ENCODE measurements at places on chromosomes 16 and 17.

DNA sequence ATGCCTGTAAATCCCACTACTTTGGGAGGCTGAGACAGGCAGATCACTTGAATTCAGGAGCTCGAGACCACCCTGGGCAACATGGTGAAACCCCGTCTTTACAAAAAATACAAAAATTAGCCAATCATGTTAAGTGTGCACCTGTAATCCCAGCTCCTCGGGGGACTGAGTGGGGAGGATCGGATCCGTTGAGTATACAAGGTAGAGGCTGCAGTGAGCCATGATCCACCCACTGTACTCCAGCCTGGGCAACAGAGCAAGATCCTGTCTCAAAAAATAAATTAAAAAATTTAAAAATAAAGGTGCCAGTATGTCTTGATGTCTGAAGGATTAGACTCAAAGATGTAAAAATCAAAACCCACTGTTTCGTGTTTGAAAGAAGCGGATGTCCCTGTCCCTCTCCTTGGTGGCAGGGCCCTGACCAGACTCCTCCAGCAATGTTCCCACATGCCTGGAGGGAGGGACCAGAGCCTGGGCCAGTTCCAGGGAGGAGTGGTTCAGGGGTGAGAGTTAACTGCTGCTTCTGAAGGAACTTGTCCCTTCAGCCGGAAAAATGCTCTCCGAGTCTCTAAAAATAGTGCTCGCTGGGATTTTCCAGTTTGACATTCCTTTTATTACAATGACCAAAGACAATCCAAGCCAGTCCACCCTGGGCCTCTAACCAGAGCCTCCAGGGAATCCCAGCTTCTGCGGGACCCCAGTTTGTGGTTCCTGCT, 9.4 kb upstream of the CMTM4 start:
- DNase-seq = no peak

DNA sequence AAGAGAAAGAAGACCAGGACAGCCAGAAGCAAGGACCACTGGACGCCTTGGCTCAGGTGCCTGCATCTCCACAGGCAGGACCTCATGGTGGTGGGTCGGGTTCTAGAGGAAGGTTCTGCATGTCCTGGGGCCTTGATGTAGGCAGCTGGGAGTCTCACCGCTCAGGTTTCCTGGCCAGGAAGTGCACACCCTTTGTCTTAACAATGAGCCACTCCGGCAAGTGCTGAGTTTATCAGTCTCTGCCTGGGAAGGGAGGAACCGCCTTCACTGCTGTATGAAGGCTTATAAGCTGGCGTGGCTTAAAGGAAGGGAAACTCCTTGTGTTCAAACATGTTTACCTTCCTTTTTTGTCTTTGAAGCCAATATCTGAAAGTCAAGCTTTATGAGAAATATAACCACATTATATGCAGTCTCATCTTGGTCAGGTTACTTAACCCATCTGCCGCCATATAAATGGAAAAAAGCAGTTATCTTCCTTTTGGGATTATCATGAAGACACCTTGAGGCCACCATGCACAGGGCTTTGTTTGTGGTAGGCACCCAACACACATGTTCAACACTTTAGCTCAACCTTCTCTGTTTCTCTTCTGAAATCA, at the start of gene ST6GALNAC1:
Gene ST6GALNAC1 (minus strand): TSS at position 205 of the 596 bp plus-strand sequence. CDS start 119 bp downstream, at position 86.
- DNase-seq = peak; percentile 43

DNA sequence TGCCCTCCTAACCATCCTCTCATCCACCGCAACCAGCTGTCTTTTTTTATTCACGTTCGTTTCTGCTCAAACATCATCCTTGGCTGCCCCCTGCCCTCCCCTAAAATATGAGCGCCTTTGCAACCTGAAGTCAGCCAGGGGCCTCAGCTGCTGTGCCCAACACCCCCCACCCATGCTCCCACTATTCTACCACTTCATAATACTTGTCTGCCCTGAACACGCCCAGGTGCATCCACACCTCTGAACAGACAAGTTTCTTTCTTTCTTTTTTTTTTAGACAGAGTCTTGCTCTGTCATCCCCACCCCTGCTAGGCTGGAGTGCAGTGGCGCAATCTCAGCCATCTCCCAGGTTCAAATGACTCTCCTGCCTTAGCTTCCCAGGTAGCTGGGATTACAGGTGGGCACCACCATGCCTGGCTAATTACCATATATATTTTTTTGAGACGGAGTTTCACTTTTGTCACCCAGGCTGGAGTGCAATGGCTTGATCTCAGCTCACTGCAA, 26.9 kb downstream of the CEP295NL start:
- DNase-seq = no peak

GRCh38 chr16:84380405-84380804, 12.1 kb downstream of the ATP2C2 start:
- DNase-seq = no peak

DNA sequence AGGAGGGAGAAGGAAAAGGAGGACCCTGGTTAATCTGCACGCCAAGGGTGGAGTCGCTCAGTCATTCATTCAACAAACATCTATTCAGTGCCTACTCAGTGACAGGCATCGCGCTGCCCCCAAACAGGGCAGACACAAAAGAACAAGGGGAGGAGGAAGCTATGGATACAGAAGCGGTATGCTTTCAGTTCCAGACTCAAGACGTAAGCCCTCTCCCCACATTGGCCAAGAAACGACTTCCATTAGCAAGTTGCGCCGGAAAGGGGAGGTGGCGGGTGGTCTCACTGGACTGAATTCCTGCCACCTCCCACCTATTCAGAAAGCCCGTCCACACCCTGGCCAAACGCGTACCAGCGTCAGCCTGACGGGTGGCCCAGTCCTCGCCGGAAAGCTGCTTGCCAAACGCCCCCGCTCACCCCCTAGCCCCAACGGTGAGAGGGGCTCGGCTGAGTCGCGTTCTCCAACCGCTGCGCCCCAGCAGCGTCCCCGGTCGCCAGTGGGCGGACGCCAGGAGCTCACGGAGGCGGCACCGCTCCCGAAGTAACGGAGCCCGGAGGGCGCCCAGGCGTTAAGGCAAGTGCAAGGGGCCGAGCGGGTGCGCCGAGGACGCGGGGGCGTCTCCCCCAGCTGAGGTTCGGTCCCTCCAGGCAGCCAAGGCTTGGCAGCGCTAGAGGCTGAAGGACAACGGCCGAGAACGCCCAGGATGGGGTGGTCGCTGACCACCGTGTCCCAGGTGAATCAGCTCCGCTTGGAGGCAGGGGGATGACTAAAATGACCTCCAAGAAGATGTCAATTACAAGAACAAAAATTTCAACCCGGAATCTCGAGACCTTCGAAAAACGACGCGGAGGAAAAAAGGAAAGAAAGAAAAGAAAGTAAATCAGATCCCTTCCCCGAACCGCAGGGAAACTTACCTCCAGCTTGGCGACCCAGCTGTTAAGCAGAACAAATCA, 470.7 kb downstream of the SOX9 start:
- no peak for DNase-seq

DNA sequence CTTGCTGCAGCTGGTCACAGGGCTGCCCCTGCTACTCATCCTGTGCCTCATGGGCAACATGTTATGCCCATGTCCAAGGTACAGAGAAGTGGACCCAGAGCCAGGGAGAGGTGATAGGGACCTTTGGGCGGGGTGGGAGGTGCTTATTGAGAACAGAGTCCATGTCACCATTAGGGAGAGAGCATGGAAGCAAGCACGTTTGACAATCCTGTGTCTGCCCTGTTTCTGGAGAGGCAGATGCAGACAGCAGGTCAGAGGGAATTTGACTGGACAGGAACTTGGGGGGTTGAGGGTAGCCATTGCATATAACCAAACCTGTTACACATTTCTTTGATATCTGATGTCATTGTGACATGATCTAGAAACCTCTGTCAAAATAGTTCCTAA, 14.3 kb upstream of the ARL4D start:
- DNase-seq = no peak

DNA sequence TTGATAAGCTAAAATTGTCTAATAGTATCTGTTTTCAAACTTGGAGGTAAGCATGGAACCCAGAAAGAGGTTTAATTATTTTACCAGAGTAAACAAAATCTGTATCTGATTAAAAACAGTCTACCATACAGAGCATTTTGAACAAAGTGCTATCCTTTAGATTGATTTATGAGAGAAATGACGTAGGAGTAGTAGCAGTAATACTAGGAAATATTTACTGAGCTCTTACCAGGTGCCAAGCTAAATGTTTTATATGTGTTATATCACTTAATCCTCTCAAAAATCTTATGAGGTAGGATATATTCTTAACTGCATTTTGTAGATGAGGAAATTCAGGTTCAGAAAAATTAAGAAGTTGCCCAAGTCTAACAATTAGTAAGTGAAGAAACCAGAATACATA, 186.4 kb upstream of the NOG start:
- no peak for DNase-seq

- DNase-seq = peak; percentile 80
These were observed 537 bp downstream of the CNOT1 start for GRCh38 chr16:58628845-58629732.

- no peak for DNase-seq
These were observed 181.2 kb upstream of the COX10 start for GRCh38 chr17:13888056-13888609.

DNA sequence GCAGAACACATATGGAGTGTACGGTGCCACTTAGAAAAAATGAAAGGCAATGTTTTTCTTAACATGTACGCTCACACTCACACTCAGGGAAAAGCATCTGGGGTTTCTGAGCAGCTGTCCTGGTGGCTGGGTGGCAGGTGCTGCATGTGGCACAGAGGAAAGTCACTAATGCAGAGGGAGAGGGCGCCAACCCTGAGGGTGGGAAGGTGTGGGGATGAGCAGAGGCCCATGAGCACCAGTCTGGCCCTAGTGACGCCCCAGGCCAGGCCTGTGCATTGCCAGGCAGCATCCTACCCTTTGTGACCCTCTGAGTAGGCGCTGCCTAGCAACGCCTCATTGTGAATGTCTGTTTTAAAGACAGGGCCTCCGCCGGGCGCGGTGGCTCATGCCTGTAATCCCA, 19.1 kb upstream of the LCMT1 start:
- no peak for DNase-seq

DNA sequence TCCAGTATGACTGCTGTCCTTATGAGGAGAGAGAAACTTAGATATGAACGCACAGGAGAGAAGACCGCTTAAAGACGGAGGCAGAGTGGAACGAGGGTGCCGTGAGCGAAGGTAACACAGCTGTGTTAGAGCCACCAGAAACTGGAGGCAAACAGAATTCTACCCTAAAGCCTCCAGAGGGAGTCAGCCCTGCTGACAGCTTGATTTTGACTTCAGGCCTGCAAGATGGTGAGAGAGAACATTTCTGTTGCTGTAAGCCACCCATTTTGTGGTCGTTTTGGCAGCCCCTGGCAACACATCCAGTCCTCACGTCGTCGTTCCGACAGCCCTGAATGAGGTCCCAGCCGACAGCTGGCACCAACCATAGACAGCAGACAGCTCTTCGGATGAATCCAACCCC, 2.8 kb upstream of the SPATA2L start:
- DNase-seq = no peak

DNA sequence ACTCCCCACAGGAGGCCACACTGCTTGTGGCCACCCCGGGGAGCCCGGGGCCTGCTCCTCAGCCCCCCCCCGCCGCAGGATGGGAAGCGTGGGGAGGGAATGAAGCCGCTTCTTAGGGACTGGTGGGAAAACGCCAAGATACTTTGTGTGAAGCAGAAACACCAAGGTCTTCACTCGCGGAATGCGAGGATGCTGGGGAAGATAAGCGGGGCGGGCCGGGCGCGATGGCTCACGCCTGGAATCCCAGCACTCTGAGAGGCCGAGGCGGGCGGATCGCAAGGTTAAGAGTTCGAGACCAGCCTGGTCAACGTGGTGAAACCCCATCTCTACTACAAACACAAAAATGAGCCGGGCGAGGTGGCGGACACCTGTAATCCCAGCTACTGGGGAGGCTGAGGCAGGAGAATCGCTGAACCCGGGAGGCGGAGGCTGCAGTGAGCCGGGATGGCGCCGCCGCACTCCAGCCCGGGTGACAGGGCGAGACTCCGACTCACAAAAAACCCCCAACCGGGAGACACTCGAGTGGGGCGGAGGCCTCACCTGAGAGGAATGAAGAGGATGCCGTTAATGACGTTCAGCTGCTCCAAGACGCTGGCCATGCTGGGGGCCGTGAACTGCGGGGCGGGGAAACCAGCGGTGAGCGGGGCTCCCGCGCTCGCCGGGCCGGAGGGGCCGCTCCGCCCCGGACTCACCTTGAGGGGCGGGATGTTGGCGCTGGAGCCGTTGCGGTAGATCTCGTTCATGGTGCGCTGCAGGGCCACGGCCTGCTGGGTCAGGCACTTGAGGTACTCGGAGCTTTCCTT, 20.3 kb downstream of the CLUH start:
- no peak for DNase-seq

DNA sequence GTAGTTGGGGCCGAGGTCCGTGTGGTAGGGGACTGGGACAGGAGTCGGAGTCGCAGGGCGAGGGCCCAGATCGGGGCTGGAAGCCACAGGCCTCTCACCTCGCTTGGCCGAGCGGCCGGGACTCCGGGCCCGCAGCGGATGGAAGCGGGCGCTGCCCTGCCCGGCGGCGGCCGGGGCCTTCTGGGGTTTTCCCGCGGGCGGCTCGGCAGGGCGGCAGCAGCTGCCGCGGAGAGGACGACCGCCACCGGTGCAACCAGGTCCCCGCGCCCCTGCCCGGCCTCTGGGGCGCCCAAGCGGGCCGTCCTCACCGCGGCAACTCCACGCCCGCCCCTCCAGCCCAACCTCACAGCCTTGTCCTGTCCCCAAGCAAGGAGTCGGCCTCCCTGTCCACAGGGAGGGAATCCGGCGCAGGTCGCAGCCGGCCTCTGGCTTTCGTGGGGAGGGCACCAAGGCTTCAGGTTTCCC, 15.6 kb upstream of the UTP6 start:
- DNase-seq = no peak

DNA sequence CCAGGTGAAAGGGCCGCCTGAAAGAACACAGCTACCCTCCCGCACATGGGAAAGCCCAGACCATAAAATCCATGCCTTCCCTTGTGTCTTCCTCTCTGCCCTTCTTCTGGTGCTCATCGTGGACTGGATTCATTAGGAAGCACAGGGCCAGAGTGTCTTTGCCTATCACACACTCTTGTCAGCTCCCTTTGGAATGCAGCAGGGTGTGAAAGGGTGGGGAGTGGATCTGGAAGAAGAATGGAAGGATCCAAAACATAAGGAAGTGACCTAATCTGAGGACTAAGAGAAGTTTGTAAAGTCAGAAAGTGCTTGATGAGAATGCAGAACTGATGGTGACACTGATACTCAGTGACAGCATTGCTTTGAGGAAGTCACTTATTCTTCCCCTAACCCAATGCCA, 1147.3 kb upstream of the GOT2 start:
- no peak for DNase-seq

DNA sequence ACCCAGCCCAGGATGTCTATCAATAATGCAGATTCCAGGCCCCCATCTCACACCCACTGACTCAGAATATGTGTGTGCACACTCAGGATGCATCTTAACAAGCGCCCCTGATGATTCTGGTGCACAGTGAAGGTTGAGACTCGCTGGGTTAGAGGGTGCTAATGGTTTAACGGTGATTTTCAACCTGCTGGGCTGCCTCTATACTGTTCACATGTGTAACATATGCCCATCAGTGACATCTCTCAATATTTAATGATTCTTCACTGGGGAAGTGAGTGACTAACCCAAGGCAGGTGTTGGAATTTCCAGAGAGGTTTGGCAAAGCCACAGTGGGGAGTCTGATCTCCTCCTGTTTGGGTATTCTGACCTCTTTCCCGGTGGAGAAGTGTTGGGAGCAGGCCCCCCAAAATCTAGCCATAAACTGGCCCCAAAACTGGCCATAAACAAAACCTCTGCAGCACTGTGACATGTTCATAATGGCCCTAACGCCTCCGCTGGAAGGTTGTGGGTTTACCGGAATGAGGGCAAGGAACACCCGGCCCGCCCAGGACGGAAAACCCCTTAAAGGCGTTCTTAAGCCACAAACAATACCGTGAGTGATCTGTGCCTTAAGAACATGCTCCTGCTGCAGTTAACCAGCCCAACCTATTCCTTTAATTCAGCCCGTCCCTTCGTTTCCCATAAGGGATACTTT, 4.1 kb upstream of the DOC2B start:
- DNase-seq = no peak

Measured in suprapubic skin (tissue), 4 donors.